ENCODE measurements at places on chromosomes 2 and 18.

- peak; percentile 44 for DNase-seq
Observed at GRCh38 chr18:72056171-72056570, 488.0 kb downstream of the CBLN2 start.

DNA sequence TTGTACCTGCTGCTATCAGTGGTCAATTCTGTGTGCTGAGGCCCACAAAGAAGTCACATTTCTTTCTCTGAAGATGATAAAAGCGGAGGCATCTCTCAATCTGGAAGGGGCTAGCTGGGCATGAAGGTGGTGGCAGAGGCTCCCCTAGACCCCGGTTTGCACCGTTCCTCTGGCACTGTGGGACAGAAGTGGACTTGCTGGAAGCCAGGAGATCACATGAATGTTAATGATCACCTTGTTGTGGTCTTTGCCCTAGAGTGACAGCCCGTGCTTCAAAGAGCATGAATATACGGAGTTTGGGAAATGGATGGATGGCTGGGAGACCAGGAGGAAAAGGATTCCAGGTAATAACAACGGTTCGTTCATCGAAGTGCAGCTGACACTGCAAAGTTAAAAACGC, 20.2 kb downstream of the ALLC start:
- no peak for DNase-seq

DNA sequence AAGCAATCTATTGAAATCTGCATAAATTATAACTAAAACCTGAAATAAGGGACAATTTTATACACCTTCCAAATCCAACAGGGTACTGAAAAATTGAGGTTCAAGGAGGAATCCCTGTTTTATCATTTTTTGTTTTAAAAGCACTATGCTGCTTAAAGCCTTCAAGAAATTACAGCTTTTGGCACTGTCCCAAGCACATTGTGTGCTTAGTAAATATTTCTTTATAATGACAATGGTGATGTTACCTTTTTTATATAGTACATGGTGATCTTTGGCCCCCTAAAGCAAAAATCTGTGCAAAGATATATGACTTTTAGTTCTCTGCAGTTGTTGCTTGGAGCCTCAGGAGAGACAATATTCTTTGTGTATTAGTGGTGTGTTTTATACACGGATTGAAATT, 71.6 kb upstream of the EFEMP1 start:
- no peak for DNase-seq

- no peak for DNase-seq
Observed at GRCh38 chr2:198283146-198283545, 478.8 kb downstream of the PLCL1 start.

DNA sequence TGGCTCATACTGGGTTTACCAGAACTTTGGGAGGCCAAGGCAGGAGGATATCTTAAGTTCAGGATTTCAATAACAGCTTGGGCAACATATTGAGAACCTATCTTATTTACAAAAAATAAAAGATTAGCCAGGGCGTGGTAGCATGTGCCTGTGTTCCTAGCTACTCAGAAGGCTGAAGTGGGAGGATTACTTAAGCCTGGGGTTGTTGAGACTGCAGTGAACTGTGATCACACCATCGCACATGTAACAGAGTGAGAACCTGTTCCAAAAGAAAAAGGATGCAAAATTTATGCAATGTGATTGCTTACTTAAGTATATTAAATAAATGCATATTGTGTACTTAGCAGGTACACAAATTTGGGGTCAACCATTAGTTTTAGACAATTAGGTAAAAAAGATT, 768.9 kb upstream of the CDH7 start:
- no peak for DNase-seq

GRCh38 chr2:200350850-200351285, 44.4 kb downstream of the SPATS2L start:
- no peak for DNase-seq

GRCh38 chr2:143697744-143698143, 568.5 kb downstream of the ARHGAP15 start:
- no peak for DNase-seq
